Epithelial cell of proximal tubule (primary cell): ENCODE measurements at places on chromosomes 13 and 19.
A peak's percentile ranks its signal among the peaks of the same experiment; 100 is the strongest.

- DNase-seq = no peak
These were observed 1.1 kb downstream of the KLHL26 start for GRCh38 chr19:18637673-18638630.

DNA sequence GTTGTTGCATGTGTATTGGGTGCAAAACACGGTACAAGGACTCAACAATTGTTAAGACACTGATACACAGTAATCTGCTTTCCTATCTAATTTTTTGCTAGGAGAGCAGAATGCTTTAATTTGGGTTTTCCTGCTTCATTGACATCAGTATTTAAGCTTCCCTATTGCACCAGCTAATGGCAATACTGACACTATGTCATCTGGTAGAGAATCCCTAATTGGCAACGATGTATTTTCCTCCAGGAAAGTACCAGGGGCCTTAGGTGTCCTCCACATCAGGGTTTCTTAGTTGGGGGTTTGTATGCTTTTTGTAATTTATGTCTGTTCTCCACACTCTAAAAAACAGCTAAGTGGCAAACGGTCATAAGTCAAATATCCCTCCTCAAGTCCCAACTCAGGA lies 76.5 kb upstream of the FRY start:
- DNase-seq = no peak

DNA sequence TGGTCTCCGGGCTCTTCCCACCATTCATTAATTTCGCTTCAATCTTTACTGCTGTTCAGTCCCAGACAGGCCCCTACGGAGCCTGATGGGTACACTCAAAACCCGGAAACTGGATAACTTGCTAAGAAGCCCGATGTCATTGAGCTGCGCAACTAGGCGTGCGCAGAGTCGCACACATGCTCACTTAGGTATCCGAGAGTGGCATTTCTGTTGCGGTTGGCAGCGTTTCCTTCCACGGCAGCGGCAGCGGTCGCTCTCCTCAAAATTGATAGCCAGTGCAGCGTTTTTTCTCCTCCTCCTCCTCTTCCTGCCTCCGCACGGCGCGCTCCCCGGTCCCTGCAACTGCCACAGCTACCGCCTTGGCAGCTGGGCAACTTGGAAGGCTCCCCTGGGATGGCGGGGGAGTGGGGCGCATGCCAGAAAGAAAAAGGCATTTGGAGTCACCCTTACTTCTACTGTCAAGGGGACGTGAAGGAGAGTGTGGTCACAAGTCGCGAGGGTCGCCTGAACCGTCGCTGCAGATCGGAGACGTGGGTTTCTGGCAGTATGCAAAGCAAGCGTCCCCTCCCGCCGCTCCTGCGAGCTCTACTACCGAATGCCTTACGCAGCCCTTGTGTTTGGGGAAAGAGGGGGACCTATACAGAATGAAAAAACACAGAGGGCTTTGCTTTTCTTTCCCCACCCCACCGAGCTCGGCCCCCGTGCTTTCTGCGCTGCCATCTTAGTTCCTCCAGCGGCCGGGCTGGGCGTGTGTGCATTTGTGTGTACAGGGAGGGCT lies 2.4 kb upstream of the MYCBP2 start:
- peak; percentile 89 for DNase-seq

DNA sequence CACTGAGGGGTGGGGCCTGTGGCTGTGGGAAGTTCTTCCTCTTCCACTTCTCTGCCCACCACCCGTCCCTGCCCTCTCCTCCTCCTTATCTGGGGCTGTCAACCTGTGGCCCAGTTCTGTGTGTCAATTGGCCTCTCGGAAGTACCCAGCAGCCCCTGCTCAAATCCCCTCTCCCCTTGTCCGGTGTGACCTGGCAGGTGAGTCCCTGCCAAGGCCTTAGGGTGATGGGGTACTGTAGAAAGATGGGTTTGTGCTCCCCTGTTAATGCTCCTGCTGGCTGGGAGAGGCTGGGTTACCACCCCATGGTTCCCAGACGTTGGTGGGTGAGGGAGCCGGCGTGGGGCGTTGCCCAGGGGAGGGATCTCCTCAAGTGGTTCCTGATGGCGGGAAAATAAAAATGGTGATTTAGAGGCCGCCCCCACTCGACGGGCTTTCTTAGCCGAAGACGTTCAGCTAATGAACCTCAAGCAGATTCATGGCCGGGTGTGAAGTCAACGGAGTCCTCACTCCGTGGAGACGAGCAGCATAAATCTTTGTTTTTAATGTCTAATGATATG lies 141.2 kb downstream of the URI1 start:
- DNase-seq = no peak

DNA sequence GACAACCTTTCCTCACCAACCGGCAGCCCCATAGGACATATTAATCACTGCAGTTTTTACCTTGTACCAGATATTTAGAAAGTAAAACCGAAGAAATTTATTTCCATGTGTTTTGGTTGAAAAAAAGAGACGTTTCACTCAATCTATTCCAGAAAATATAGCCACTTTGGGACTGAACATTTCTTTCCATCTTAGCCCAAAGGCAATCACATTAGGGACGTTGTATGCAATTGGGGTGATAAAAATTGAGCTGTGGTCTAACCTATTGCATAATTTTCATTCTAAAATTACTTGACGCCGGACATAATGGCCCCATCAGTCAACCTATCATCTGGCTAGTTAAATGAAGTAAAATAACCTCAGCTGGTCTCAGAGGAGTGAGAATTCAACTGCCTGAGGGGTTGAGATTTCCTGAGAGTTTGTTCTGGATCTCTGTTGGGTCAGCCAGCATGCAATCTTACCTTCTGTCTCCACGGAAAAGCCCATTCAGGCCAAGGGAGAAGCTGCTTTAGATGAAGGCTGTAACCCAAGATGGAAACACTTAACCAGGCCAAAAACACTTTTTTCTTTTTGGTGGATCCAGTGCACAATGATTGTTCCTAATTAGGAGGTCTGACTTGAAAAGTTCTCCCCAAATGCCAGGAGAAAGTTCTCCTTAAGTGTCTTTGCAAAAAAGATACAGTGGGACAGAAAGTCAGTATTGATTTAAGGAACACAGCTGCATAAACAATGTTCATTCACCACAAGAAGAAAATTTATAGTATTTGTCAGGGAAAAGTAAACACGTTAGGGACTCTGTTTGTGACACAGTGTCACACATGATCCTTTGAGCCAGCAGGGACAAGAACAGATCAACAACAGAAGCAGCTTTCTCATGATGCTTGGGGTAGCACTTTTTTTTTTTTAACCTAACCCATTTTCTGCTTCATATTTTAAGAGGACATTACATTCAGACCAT lies 34.1 kb downstream of the DLEU7 start:
- DNase-seq = no peak

- DNase-seq = no peak
These were observed 30.0 kb downstream of the SOX1 start for GRCh38 chr13:112096959-112097358.

DNA sequence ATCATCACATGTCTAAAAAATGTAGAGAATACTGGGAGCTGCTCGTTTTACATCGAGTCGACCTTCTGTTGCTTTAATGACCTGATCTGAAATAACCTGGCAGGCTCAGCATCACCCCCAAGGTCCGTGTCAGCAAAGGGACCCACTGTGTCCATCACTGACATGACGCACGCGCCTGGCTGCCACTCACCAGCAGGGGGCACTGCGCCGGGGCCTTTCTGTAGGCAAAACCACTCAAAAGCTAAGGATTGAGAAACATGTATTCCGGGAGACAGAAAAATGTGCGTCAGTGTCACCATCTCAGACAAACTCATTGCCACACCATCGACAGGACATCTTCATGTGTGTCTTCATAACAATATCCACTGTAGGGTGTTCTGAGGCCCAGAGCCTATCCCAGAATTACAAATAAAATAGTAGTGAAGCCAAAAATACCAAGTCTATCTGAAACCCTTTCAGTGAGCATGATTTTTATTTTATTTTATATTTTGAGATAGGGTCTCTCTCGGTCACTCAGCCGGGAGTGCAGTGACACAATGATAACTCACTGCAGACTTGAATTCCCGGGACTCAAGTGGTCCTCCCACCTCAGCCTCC lies 130.3 kb upstream of the LSM14A start:
- DNase-seq = no peak

- peak; percentile 10 for DNase-seq
These were observed 13.8 kb downstream of the OR7D4 start for GRCh38 chr19:9205501-9206113.

GRCh38 chr13:93446238-93446637 lies 219.6 kb downstream of the GPC6 start:
- no peak for DNase-seq

DNA sequence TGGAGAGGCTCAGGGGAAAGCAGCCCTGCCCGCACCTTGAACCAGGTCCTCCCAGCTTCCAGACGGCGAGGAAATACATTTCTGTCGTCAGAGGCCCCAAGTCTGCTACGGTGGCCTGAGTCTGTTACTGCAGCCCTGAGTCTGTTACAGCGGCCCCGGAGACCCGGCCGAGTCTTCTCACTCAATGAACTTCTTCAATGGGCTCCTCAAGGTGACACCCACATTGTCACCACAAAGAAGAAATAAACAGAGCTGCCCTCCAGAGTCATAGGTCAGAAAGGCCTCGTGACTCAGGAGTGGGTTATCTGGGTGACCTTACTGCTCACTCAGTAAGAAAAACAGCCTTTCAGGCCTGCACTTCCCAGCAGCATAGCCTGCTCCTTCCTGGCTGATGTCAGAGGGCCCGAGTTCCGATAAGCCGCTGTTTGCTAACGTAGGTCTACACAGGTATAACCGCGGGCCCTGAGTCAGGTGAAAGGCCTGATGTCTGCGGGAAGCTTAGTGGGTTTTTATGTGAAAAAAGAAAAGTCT lies 66.9 kb upstream of the TM9SF2 start:
- DNase-seq = no peak

DNA sequence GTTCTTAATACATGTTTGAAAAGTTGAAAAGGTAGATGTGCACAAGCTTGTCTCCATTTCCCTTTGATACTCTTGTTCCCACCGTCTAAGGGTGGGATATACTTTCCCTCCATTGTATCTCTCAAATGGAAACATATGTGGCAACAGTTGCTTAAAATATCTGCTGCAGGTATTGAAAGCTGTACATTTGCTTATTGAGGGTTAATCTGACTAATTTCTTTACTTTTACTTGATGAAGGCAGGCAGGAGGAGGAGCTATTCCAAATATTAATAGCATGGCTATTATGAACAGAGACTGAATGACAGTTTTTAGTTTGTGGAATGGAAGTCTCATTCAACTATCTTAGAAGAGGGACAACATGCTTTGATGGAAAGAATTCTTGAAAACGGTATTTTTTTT lies 103.8 kb downstream of the SLC10A2 start:
- no peak for DNase-seq

DNA sequence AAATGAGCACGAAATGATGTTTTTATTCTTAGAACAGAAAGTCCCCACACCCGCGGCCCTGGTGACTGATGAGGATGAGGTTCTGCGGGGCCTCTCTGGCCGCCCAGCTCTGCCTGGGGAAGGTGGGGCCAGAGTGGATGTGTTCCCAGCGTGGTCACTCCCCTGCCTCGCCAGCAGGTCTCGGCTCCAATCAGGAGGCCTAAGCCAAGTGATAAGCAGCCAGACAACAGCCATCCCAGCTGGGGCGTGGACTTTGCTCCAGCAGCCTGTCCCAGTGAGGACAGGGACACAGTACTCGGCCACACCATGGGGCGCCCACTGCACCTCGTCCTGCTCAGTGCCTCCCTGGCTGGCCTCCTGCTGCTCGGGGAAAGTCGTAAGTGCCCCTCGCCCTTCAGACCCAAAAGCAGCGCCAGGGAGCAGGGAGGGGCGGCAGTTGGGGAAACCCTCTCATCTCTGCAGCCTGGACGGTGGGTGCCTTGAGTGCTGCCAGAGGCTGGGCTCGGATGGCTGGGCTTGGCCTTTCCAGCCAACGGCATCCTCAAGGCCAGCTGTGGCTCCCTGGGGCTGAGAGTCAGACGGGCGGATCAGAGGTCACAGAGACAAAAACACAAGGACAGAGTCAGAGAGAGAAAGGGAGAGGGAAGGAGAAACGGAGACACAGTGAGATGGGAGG lies at the start of gene F10:
Gene F10 (plus strand): TSS at position 250 of the 676 bp plus-strand sequence. CDS start 57 bp downstream, at position 307.
- DNase-seq = no peak

GRCh38 chr19:49173198-49173597 lies 15.6 kb downstream of the TRPM4 start:
- DNase-seq = no peak

- DNase-seq = no peak
These were observed 4.7 kb downstream of the PRR36 start for GRCh38 chr19:7869453-7869909.

DNA sequence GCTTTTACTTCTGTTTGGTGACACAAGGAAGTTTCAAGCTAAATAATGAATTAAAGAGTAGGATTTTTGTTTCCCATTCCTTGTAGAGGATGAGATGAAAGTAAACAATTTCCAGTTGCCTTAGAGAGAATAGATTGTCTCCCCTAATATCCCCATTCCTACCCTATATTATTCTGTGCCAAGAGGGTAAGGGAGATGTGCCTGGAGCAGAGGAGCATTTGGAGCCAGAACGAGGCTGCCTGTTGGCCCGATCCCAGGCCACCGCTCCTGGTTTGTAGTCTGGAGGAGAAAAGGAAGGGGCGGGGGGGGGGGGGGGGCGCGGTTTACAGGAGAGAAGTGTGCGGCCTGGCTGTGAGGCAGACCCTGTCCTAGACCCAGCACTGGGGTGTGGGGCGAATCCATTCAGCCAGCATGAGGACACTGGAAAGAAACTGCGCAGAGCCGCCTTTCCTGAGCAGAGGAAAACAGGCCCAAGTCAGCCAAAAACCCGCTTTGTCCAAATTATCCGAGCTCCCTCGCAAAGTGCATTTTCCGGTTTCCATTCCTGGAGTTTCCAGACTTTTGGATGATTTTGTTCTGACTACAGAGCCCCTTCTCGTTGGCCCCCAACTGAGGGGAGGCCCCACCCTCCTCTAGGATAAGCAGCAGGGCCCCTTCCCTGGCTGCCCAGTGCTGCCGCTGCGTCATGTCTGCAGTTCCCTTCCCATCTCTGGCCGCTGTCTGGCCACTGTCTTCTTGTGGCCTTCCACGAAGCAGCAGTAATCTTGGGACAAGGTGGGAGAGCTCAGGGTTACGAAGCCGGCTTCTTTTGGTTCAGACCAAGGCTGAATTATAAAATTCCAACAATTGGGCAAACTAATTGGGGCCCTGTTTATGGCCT lies 23.0 kb downstream of the NFIX start:
- no peak for DNase-seq

DNA sequence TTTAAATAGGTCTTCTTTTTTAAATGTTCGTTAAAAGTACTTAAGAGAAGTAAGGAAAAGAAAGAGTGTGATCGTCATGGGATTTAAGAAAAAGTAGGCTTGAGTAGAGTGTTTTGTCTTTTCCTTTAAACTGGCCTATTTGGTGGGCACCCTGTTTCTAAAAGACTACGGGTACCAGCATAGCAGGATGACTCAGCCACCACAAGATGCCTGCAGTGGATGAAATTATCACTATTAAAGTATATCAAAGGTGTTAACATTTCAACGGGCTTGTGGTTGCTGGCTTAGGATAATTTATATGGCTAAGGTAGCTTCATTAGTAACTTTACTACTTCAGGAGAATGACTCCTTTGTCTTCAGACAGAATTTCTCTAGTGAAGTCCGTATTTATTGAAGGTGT lies 112.6 kb downstream of the STARD13 start:
- no peak for DNase-seq

- no peak for DNase-seq
These were observed 48.3 kb downstream of the CD320 start for GRCh38 chr19:8259922-8260247.
